ENCODE measurements at places on chromosomes 4 and X.

DNA sequence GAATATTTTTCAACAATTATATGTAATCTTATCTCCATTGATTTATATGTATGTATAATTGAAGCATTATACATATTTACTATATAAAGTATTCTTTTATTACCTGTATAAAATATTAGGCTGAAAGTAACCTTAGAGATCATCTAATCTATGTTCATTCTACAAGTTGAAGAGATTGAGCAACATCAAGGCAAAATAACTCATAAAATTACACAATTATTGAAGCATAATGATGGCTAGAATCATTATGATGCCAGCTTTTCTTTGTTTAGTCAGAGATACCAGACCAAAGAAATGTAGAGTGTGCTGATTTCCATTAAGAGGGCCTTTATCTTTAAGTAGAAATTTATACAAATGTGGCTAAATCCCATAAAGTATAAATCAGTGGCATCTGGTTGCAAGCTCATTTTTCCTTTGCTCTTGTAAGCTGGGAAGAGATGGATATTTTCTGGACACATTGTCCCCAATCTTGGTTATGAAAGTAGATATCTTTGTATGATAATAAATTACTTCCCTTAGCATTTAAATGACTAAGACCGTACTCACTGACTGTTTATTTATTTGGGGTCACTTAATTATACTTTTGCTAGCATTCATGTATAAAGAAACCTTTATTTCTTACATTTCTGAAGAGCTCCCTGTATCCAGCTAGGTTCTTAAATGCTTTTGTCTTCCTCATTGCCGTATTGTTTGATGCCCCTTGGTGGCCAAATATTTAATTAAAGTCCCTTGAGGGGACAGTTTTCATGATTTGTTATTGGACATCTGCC lies 339.8 kb downstream of the PCDH7 start:
- no peak for DNase-seq

GRCh38 chr4:106618956-106619355 lies 250.4 kb upstream of the GIMD1 start:
- DNase-seq = no peak

DNA sequence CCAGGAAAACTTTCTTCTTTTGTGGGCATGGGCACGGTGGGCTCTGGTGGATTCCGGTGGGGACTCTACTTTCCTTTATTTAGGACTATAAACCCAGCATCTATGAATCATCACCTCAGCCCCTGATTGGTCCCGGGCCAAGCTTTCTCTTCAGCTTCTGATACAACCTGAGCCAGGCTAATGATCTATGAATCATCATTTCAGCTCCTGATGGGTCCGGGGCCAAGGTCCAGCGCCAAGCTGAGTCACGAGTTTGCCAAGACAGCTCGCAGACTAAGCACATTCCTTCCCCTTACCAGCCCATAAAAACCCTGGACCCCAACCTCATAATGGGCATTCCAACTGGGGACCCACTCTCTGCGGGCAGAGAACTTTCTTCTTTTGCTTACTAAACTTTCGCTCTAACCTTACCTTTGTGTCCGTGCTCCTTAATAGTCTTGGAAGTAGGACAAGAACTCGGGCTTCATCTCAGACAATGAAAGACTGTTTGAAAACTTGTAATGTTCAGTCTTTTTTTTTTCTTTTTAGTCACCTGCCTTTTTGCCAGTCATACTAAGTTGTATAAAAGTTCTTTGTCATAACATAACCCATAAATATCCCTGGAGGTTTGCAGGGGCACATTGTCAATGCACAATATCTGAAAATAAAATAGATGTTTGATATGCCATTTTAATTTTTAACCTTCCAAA lies 904.9 kb upstream of the EPHA5 start:
- DNase-seq = no peak

- DNase-seq = no peak
Measured at GRCh38 chr4:177557416-177557815, 115.2 kb upstream of the AGA start.

- no peak for DNase-seq
Measured at GRCh38 chrX:148572337-148572736, 71.9 kb downstream of the AFF2 start.

DNA sequence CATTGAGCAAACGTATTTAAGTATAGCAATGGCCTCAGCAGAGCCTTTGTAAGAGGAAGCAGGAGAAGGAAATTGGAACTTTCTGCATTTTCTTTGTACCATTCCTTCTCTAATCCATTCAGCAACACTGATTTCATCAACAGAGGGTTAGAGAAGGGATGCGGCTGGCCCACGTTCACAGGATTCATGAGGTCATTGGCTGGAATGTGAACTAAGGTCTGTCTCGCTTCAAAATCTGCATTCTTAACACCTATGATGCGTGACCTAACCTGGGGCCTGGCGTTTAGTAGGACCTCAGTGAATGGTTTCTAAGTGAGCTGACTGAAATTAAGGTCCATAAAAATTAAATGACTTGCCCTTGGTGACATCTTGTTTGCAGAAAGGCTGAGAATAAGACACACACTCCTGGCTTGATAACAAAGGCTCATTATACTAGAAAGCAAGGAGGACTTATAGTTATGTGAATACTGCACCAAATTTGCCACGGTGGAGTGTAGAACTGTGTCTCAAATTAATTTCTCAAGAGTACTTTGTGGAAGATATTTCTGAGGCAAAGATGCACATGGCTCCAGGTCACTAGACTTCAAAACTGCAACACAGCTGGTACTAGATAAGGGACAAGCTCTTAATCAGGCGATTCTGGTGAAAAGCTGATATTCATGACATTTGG lies 25.4 kb downstream of the FGFBP1 start:
- no peak for DNase-seq

GRCh38 chr4:168507178-168507815 lies 10.4 kb downstream of the PALLD start:
- no peak for DNase-seq

DNA sequence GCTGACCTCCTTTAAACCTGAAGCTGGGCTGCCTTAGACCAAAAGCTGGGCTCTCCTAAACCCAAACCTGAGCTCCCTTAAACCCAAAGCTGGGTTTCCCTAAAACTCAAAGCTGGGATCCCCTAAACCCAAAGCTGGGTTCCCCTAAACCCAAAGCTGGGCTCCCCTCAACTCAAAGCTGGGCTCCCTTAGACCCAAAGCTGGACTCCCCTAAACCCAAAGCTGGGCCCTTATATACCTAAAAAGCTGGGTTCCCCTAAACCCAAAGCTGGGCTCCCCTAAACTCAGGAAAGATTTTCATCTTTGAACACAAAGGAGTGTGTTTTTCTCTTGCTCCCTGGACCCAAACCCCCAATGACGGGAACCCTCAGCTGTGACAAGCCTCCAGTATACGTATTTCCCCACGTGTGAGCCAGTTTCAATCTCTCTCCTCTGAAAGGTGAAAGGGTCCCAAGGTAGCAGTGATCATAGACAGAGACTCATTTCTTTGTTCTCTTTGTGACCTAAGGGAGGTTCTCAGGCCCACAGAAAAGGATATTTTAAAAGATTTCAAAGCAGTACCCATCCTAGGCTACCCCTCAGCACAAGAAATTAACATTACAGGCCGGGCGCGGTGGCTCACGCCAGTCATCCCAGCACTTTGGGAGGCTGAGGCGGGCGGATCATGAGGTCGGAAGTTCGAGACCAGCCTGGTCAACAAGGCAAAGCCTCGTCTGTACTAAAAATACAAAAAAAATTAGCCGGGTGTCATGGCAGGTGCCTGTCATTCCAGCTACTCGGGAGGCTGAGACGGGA lies 31.3 kb upstream of the ASMTL start:
- DNase-seq = no peak
